ENCODE measurements at places on chromosomes 11 and 22. TPM values are rescaled to one million over a fixed set of nuclear protein-coding genes. Genes with fewer than 3 reads are reported as not detected.
A peak's percentile ranks its signal among the peaks of the same experiment; 100 is the strongest.

- DNase-seq: no peak
Observed at GRCh38 chr22:50416996-50417395, 57.8 kb downstream of the SBF1 start.

The OR8A1 gene
- not detected for total RNA-seq

DNA sequence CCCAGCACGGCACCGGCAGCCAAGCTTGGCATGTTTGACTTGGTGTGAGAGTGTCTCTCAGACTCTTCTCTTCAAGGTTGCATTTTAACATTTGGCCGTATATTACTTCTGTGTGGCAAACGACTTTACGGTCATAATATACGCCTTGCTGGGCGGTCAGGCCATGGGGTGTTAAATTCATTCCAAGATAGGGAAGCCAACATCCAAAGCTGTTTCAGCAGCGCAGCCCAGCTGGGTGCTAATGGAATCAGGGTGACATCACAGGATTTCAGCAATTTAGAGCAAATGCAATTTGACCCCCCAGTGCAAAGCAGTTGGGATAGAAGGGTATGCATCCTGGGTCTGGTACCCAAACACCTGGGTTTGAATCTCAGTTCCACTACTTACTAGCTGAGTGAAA, 16.7 kb upstream of the MYH9 start:
- no peak for DNase-seq

The CCDC88B gene
- 67.2 TPM for total RNA-seq

DNA sequence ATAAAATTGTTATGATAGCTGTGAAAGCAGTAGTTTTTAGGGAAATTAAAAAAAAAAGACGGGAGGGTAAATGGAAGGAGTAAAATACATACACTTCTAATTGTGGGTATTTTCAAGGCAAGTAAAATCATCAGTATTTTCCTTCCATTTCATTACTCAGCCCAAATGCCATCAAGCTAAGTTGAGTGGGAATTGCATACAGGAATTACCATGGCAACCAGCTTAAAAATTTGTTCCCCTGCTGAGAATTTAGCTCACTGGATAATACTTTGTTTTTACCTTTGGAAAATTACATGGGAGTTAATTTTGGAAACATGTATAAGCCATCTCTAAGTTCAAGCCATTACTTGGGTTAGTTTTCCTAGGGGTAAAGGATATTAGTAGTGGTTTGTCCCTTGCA, 1873.4 kb downstream of the LRRC4C start:
- no peak for DNase-seq

- DNase-seq: no peak
Observed at GRCh38 chr22:30932661-30933060, 35.9 kb downstream of the MORC2 start.

DNA sequence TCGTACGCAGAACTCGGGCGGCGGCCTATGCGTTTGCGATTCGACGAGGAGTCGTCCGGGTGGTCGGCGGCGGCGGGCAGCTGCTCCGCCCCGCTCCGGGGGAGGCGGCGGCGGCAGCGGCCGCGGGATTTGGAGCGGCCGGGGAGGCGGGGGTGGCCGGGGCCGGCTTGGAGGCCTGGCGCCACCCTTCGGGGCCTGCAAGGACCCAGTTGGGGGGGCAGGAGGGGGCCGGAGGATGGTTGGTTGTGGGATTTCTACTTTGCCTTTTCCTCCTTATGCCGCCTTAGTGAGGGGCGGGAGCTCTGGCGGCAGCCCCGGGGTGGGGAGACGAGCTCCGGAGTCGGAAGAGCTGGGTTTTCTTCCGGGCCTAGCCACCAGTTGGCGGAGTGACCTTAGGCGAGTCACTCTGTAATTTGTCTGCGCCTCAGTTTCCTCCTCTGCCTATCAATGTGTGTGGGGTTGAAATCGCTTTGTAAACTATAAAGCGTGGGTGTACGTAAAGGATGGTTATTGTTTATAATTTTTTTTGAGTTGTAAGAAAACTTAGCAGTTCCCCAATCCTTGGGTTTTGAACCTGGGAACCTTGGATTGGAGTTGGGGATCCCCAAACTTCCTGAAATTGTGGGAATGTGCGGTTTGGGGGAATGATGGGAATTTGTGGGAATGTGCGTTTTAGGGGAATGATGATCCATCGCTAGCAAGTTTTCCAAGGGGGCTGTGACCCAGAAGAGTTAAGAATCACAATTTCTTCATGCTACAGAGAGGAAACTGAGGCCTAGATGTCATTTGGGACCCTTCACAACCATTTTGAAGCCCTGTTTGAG, 679 bp downstream of the TUG1 start:
- peak; percentile 79 for DNase-seq

GRCh38 chr11:8164746-8165145, 4.1 kb downstream of the RIC3 start:
- DNase-seq: no peak

DNA sequence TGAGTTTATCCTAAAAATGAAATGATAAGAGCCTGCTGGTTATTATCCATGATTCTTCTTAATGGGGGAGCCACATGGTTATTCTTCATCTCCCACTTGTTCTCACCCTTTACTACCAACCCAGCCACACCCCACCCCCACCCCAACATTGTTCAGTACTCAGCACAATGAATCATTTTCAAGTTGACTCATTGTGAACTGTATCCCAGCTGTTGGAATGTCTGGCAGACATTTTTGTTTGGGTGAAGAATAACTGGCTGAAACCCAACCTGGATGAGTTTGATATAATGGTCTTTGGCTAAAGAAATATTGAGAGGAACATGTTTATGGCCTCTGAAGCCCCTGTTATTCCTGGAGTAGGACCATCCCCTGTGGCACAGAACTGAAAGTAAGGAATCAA, 136.2 kb downstream of the ELP4 start:
- DNase-seq: no peak

The RDX gene
- 25.5 TPM for total RNA-seq

The RIMBP3C gene
- total RNA-seq: 1.1 TPM

- no peak for DNase-seq
Observed at GRCh38 chr11:134501406-134502152, 89.5 kb upstream of the B3GAT1 start.

- no peak for DNase-seq
Observed at GRCh38 chr11:12860827-12861226, 148.3 kb upstream of the RASSF10 start.

- DNase-seq: no peak
Observed at GRCh38 chr11:64695548-64695947, 27.4 kb downstream of the NRXN2 start.

DNA sequence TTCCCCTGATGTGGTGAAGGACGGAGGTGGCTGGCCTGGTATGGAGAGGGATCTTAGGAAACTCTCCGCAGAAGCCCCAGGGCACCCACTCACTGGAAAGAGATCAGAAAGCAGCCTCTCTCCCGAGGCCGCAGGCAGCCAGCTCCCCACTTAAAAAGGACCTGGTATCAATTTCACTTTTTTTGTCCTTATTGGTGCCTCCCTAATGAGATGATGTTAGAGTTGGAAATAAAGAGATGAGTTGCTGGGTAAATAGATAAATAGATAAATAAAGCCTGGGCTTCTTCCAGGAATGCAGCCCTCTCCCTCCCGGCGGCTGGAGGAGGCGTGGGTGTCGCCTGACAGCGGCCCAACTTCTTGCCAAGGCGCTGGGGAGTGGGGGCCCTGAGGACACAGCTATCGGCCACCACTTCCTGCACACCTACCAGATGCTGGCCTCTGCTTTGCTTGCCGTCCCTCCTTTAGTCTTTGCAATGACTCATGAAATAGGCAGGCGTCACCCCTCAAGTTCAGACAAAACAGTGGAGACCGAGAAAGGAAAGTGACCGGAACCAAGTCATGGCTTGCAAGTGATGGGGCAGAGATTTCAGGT, 42.9 kb downstream of the LINC01488 start:
- no peak for DNase-seq

GRCh38 chr22:47304854-47305253, 542.4 kb downstream of the TBC1D22A start:
- no peak for DNase-seq

GRCh38 chr11:59292611-59293010, 66.1 kb upstream of the OR5AN1 start:
- DNase-seq: no peak

DNA sequence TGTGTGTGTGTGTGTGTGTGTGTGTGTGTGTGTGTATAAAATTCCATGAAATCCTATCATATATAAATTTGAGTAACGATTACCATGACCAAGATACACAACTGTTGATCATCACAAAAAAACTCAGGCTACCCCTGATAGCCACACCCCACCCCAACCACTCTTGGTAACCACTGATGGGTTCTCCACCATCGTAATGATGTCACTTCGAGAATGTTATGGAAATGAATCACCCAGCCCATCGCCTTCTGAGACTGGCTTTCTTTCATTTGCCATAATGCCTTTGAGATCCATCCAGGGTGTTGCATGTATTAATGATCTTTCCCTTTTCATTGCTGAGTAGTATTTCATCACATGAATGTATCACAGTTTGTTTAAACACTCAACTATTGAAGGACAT, 496.0 kb downstream of the MIAT start:
- no peak for DNase-seq

DNA sequence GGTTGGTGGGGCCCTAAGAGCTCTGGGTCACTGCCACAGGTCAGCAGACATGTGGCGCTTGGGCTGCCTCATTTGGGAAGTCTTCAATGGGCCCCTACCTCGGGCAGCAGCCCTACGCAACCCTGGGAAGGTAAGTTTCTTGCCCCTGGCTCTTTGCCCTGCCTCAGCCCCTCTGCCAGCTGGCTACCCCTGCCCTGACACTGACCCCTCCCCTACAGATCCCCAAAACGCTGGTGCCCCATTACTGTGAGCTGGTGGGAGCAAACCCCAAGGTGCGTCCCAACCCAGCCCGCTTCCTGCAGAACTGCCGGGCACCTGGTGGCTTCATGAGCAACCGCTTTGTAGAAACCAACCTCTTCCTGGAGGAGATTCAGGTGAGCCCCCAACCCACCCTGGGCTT, 1.9 kb downstream of the SCYL1 start:
- no peak for DNase-seq

The TBC1D22A gene
- 43.9 TPM for total RNA-seq

- DNase-seq: no peak
Observed at GRCh38 chr11:45355706-45356041, 69.5 kb upstream of the SYT13 start.

The SMIM38 gene
- 0.11 TPM for total RNA-seq

The MAPK1 gene
- total RNA-seq: 79.8 TPM

DNA sequence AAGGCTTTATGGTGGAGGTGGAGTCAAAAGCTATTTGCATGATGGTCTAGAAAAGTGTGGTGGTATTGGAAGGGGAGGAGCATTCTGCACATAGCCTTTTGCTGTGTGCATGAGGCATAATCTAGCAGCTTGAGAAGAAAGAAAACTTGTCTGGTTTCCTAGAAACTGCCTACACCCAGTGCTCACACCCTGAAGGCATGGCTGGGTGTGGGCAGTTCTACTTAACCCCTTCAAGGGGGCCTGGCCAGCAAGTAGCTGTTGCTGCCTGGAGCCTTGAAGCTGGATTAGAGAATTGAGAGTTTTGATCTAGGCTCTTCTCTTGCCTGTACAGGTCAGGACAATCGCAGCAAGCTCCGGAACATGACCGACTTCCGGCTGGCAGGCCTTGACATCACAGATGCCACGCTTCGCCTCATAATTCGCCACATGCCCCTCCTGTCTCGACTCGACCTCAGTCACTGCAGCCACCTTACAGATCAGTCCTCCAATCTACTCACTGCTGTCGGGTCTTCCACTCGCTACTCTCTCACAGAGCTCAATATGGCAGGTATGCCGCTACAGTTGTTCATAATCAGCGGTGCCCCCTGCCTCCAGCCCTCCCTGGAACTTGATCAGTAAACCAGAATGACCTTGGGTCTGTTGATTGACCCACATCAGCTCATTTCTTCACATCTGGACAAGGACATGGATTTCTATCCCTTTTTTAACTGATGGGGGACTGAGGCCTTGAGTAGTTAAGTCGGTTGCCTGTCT, 12.2 kb upstream of the GRK2 start:
- no peak for DNase-seq

DNA sequence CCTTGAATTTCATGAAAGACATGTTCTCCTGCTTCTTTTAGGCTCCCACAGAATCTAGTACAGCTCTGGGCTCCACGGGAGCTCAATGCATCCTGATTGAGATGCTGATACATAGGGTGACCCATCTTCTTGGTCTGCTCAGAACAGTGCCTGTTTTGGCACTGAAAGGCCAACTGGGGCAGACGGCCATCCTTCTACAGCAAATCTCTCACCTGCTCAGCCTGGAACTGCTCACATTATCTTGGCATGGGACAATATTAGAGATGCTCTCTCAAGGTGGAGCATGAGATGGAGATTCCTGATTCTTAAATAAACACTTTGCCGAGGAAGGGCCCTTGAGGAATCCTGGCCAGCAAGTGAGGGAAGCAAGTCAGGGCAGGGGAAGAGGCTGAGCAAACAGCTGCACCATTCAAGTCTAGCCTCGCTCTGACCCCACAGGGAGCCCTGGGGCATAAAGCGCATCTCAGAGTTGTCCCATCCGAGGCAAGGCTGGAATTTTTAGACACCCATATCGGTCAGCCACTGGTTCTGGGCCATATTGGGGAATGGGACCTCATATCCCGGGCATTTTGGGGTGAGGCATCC, 58.4 kb upstream of the CSNK2A3 start:
- DNase-seq: no peak

GRCh38 chr11:94767291-94767690, 865 bp upstream of the AMOTL1 start:
- no peak for DNase-seq

DNA sequence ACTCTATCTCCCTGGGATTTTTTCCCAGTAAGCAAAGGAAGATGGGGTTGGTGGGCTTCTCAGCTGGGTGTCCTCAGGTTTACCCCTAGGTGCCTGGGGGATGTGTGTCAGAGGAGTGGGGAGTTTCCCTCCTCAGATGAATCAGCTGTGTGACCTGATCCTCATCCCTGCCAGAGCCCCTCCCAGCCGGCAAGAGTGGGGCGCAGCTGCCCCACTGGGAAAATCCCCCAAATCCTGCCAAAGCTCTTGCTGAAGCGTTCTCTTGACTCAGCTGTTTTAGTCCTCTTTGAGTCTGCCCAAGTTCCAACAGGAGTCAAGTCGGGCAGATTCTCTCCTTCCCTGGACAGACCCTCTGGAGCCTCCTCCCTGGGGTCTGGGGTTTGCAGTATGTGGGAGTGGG, 6.0 kb downstream of the C11orf68 start:
- DNase-seq: no peak

DNA sequence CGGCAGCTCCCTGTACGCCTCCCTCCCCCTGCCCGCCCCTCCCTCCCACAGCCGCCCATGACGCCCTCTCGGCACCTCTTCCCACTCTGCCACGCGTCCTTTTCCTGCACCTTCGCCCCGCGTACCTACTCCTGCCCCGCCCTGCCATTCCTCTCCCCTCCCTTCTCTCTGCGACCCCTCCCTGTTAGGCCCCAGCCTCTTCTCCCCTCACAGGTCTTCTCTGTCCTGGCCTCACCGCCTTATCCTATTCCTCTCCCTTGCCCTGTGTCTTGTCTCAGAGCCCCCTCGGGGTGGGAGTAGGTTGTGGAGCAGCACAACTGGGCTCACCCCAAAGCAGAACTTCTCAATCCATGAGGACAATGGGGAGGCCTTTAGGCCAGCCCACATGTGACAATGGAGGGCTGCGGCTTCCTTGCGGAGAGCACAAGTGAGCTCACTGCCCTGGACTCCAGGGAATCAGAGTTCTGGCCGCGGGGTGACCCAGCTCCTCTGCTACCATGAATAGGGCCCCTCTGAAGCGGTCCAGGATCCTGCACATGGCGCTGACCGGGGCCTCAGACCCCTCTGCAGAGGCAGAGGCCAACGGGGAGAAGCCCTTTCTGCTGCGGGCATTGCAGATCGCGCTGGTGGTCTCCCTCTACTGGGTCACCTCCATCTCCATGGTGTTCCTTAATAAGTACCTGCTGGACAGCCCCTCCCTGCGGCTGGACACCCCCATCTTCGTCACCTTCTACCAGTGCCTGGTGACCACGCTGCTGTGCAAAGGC, 539 bp downstream of the SLC35C1 start:
- DNase-seq: no peak

The KRTAP5-9 gene
- total RNA-seq: not detected

The RAG1 gene
- total RNA-seq: not detected
